ENCODE measurements at places on chromosomes 6 and 20. TPM values are rescaled to one million over a fixed set of nuclear protein-coding genes. Genes with fewer than 3 reads are reported as not detected.

DNA sequence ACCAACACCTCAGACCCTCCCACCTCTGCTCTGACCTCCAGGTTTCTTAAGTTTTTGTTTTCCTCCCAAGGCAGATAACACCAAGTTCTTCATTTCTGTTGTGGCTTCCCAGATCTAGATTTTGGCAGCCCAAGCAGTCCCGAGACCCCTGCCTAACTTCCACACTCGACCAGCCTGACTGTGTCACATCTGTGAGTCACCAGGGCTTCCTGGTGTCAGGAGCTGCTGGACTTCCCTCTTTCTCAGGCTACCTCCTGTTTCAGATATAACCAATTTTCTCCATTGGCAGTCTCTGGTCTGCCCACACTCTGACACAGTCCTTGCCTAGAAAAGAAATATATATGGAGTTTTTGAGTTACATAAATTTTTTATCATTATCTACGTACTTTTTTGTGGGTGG, 46.1 kb upstream of the CCN6 start:
- H3K27ac ChIP-seq = no peak overlapping the region
- no peaks in the 10 kb centered on the region for H3K27me3 ChIP-seq
- H3K4me1 ChIP-seq = peaks cover 3% of the 10 kb centered on the region
- no peaks in the 10 kb centered on the region for H3K36me3 ChIP-seq
- DNase-seq = no peak
- no peak overlapping the region for H3K4me3 ChIP-seq

- no peak overlapping the region for H3K4me3 ChIP-seq
- H3K27ac ChIP-seq = no peak overlapping the region
- H3K27me3 ChIP-seq = no peaks in the 10 kb centered on the region
- peaks cover 31% of the 10 kb centered on the region for H3K36me3 ChIP-seq
- DNase-seq = no peak
These were observed 89.4 kb downstream of the TAF4 start for GRCh38 chr20:61976263-61976643.

DNA sequence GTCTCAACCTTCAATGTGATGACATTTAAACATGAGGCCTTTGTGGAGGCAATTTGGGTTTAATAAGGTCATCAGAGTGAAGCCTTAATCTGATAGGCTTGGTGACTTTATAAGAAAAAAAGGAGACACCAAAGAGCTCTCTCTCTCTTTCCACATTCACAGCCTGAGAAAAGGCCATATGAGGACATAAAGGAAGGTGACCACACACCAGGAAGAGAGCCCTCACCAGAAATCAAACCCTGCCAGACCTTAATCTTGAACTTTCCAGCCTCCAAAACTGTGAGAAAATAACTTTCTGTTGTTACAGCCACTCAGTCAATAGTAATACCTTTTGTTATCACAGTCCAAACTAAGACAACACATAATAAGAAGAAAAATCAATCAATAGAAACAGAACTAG, 47.7 kb downstream of the COL12A1 start:
- peak overlapping the region; percentile 84 for H3K27ac ChIP-seq
- H3K4me3 ChIP-seq = no peak overlapping the region
- H3K27me3 ChIP-seq = no peaks in the 10 kb centered on the region
- peaks cover 87% of the 10 kb centered on the region for H3K4me1 ChIP-seq

- no peaks in the 10 kb centered on the region for H3K27me3 ChIP-seq
- peaks cover 14% of the 10 kb centered on the region for H3K4me1 ChIP-seq
- H3K27ac ChIP-seq = no peak overlapping the region
- peaks cover 14% of the 10 kb centered on the region for H3K36me3 ChIP-seq
These were observed 74.1 kb downstream of the TRMT11 start for GRCh38 chr6:126060400-126060799.

DNA sequence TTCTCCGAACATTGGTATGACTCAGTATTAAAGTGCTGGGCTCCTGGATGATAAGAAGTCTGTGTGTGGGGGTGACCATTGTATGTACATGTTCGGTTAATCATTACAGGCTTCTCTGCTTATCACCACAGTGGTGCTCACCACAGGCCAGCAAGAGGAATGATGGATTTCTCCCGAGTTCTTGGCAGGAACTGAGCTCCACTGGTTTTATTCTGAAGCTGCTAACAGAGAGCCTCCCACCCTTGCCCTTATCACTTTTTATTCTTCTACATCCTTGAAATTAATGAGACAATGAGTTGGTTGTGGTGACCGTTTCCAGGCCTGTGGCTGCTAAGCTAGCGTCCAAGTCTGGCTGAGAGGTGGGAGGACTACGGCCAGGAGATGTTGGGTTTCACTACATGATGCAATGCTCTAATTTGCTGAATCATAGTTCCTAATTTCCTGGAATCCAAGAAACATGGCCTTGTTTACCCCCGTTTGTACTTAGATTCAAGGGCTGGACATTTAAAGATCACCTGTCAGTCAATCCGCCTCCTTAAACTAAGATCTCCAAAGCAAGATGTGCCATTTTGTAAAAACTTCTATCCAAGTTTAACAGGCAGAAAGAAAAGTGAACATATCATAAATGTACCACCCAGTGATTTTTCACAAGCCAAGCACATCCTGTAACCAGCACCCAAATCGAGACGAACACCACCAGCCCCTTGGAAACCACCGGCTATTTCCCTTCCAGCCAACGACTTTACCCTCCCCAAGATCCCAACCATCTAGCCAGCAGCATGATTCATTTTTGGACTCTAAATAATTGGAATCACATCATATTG, 172.5 kb downstream of the FOXA2 start:
- H3K27me3 ChIP-seq = no peaks in the 10 kb centered on the region
- H3K36me3 ChIP-seq = no peaks in the 10 kb centered on the region
- no peak overlapping the region for H3K4me3 ChIP-seq
- DNase-seq = no peak

DNA sequence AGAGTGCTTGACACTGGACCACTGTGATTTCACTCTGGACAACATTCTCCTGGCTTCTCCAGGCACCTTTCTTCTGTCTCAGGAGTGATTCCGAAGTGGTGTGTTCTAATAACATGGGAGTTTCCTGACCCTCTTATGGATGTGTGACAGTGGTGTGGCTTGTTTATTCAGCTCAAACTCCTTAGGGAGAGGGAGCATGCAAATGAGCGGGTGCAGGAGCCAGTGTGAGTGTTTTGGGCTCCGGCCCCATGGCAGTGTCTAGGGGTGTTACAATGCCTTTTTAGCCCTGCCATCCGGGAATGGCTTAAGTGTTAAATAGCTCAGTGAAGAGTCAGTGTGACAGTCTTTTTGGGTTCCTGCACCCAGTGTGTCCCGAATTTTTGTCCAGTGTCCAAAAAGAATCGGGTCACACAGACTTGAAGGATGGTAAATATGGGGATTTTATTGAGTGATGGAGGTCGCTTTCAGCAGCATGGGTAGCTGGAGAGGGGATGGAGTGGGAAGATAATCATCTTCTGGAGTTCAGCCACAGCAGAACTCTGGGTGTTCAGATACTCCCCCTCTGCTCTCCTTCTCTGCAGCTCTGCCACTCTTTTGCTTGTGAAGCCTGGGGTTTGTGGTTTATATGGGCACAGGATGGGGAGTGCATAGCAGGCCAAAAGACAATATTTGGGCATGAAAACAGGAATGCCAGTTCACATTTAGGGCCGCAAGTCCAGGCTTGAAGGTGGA, 928.9 kb upstream of the CITED2 start:
- no peak overlapping the region for H3K4me3 ChIP-seq
- DNase-seq = no peak
- peak overlapping the region; percentile 15 for H3K27ac ChIP-seq
- no peaks in the 10 kb centered on the region for H3K27me3 ChIP-seq

- H3K27me3 ChIP-seq = peaks cover 48% of the 10 kb centered on the region
- DNase-seq = no peak
- H3K4me3 ChIP-seq = no peak overlapping the region
These were observed 58.5 kb downstream of the RBM38 start for GRCh38 chr20:57449398-57450354.

Gene SLA2
- not detected for total RNA-seq

Gene LY86
- total RNA-seq = not detected

GRCh38 chr6:134240665-134241431, 77.1 kb downstream of the SGK1 start:
- no peak overlapping the region for H3K27ac ChIP-seq
- no peak for DNase-seq
- H3K4me3 ChIP-seq = no peak overlapping the region

DNA sequence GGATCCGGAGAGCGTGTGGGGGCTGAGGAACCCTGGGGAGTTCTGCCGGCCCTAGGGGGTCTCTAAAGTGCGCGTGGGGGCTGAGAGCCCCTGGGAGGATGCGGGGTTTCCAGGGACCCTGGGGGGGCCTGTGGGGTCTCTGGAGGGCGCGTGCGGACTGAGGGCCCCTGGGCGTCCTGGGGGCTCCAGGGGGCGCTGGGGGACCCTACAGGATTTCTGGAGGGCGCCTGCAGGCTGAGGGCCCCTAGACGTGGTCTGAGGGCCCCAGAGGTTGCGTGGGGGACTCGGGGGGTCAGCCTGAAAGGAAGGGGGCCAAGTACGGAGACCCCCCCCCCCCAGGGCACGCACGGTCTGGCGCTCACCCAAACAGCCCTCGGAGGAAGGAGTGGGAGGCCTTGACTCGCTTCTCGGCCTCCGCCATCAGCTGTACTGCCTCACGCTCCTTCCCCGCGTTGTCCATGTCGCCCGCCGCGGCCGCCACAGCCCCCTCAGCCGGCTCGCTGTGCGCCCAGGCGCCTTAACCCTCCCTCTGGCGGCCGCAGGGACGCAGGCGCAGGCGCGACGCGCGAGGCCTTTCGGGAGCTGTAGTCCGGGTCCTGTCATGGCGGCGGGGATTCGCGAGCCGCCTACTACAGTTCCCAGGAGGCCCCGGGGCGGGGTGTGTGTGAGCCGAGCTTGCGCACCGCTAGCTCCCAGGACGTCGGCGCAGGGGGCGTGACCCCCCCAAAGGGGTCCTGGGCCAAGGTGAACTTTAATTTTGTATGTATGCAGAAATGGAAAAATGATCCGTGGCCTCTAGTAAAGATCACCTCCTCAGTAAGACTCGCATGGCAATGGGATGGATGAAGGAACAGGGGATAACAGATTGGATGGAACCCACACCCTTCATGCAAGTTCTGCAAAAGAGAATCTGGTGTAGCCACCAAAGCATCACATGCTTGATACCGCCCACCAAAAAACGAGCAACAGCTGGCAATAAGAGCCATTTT, at the start of gene NAPB:
TSS of gene NAPB (minus strand) at position 546 of the 989 bp plus-strand sequence. CDS start at position 460, 86 bp downstream.
- no peaks in the 10 kb centered on the region for H3K27me3 ChIP-seq
- peak; percentile 97 for DNase-seq
- H3K4me1 ChIP-seq = peaks cover 17% of the 10 kb centered on the region
- peak within 1 kb of the TSS; percentile 77 for H3K4me3 ChIP-seq

Gene BTNL2
- not detected for total RNA-seq

- no peaks in the 10 kb centered on the region for H3K4me1 ChIP-seq
- DNase-seq = no peak
- no peak overlapping the region for H3K27ac ChIP-seq
- no peak overlapping the region for H3K4me3 ChIP-seq
- H3K36me3 ChIP-seq = no peaks in the 10 kb centered on the region
These were observed 8.4 kb upstream of the DEFB121 start for GRCh38 chr20:31414381-31414780.

GRCh38 chr6:40962241-40962640, 76.8 kb downstream of the UNC5CL start:
- DNase-seq = no peak
- no peaks in the 10 kb centered on the region for H3K27me3 ChIP-seq
- H3K27ac ChIP-seq = no peak overlapping the region

DNA sequence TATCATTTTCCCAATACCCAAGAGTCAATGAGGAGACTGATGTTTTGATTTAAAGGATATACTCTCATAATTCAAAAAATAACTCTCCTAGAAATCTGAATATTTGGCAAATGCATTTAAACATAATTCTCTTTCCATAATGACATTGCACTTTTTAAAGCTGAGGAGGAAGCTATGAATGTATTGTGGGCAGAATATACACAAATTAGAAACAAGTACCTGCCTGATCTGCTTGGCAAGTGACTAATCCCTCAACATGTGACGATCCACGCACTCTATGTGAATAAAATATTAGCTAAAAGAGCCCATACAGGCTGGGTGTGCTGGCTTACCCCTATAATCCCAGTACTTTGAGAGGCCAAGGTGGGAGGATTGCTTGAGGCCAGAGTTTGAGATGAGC, 88.3 kb upstream of the CCDC28A start:
- no peaks in the 10 kb centered on the region for H3K27me3 ChIP-seq
- H3K4me1 ChIP-seq = peaks cover 15% of the 10 kb centered on the region
- H3K27ac ChIP-seq = no peak overlapping the region
- no peak overlapping the region for H3K4me3 ChIP-seq
- no peaks in the 10 kb centered on the region for H3K36me3 ChIP-seq

Gene UBD
- total RNA-seq = not detected

GRCh38 chr6:136990754-136991153, 54.0 kb downstream of the IL20RA start:
- no peaks in the 10 kb centered on the region for H3K36me3 ChIP-seq
- H3K27me3 ChIP-seq = peaks cover 57% of the 10 kb centered on the region
- peak overlapping the region; percentile 75 for H3K4me3 ChIP-seq
- H3K4me1 ChIP-seq = peaks cover 18% of the 10 kb centered on the region

DNA sequence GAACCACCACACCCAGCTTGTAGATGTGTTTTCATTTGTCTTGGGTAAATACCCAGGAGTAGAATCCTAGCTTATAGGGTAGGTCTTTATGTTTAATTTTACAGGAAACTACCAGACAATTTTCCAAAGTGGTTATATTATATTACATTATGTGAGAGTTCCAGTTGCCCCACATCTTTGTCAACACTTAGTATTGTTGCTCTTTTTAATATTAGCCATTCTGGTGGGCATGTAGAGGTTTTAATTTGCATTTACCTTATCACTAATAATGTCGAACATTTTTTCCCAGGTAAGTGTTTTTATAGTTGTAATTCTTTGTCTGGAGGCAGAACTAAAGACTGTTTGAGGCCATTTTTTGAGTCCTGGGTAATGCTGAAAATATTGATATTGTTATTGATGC, 3.5 kb upstream of the BANF2 start:
- no peaks in the 10 kb centered on the region for H3K36me3 ChIP-seq
- H3K4me1 ChIP-seq = no peaks in the 10 kb centered on the region
- DNase-seq = no peak
- no peak overlapping the region for H3K27ac ChIP-seq
- peaks cover 20% of the 10 kb centered on the region for H3K27me3 ChIP-seq

Gene BPI
- total RNA-seq = 7.7 TPM

DNA sequence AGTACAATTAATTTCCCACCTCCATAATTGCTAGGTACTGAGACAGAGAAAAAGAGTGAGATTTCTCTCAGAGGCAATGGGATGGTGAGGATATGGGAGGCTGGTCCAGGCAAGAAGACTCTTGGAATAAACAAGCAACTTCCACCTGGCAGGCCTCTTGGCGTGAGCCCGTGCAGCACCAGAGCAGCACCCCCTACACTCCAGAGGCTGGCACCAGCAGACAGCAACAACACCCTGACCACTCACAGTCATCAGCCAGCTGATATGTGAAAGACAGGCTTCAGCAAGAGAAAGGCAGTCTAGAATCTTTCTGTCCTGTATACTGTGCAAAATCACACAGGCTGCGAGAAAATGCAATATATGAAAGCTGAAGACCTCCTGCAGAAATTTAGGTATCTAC, 59.7 kb downstream of the KIF13A start:
- DNase-seq = no peak
- no peak overlapping the region for H3K4me3 ChIP-seq
- no peaks in the 10 kb centered on the region for H3K27me3 ChIP-seq
- H3K27ac ChIP-seq = no peak overlapping the region
- H3K36me3 ChIP-seq = no peaks in the 10 kb centered on the region

Measured in osteocyte (in vitro differentiated cells).